ENCODE measurements at places on chromosomes 7 and 10.

DNA sequence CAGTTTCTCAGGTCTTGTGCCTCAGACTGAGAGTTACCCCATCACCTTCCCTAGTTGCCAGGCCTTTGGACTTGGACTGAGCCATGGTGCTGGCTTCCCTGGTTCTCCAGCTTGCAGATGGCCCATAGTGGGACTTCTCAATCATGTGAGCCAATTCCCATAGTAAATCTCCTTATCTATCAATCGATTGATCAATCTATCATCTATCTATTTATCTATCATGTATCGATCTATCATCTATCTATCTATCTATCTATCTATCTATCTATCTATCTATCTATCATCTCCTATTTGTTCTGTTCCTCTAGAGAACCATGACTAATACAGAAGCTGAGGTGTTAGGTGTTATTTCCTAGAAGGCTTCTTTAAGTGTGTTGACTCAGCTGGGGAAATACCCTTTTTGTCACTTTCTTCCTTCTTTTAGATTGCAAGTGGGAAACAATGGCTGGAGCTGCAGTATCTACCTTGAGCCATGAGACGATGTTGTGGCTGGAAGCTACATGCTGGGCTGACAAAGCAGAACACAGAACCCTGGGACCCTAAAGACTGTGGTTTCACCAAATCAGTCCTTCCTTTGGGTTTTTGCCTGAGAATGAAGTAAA, 234.7 kb upstream of the GLI3 start:
- DNase-seq = no peak

DNA sequence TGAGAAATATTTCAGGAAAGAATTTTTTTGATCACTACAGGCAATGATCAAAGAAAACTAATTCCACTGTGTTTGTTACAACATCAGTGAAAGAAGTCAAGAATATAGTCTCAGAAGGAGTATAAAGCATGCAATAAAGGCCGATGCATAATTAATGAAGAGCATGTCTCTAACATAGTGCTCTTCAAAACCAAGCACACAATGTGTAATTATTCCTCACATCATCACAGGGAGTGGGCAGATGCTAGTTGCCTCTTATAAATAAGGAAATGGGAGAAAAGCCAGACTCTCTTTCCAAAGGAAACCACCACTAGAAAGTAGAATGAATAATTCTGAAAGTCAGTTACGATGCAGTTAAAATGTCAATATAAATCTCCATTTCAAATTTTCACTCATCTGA, 220.1 kb downstream of the TEX36 start:
- DNase-seq = no peak

DNA sequence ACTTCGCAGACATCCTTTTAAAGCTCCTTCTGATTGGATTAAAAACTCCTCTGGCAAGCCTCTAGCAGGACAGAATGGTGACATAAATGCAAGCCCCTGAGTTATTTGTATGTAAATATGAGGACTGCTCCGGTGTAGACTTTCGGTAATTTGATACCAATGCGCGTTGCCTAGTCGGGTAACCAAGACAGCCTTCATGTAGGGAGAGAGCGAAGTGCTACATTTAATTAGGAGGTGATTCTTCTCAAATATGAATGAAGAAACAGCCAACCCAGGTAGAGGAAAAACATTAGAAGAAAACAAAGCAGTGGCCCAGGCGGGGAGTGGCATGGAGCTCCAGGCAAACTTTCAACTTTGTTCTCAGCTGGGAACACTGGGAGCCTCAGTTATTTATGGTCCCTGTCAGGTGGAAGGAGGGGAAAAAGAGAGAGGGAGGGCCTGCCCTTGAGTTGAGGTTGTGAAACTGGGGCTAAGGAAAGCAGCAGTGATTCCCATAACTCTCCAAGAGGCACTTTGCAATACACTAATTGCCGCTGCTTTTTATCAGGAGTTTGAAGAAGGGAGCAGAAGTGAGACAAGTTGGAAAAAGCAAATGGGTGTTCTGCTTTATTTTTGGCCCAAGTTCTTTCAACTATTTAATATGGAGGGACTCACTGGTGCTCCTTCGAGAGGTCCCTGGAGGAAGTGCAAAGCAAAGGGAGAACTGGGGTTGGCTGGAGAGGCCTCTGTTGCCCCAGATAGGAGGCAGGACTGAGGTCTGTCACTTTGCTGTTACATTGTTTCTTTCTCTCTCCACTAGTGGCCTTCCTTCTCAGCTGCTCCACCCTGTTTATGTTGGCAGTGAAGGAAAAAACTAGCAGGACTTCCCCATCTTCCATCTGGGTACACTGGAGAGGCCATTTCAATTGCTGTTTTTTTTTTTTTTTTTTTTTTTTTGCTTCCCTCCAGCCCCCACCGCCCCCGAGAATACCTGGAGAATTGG, 234.6 kb upstream of the CCDC6 start:
- no peak for DNase-seq

- DNase-seq = no peak
Measured at GRCh38 chr10:61040399-61041016, 96.5 kb upstream of the RHOBTB1 start.

- DNase-seq = no peak
Measured at GRCh38 chr7:46444256-46444655, 523.2 kb upstream of the IGFBP3 start.

GRCh38 chr7:106657085-106657991, 3.6 kb downstream of the CCDC71L start:
- no peak for DNase-seq

GRCh38 chr10:47291682-47292081, 8.3 kb upstream of the GDF10 start:
- peak; percentile 4 for DNase-seq

DNA sequence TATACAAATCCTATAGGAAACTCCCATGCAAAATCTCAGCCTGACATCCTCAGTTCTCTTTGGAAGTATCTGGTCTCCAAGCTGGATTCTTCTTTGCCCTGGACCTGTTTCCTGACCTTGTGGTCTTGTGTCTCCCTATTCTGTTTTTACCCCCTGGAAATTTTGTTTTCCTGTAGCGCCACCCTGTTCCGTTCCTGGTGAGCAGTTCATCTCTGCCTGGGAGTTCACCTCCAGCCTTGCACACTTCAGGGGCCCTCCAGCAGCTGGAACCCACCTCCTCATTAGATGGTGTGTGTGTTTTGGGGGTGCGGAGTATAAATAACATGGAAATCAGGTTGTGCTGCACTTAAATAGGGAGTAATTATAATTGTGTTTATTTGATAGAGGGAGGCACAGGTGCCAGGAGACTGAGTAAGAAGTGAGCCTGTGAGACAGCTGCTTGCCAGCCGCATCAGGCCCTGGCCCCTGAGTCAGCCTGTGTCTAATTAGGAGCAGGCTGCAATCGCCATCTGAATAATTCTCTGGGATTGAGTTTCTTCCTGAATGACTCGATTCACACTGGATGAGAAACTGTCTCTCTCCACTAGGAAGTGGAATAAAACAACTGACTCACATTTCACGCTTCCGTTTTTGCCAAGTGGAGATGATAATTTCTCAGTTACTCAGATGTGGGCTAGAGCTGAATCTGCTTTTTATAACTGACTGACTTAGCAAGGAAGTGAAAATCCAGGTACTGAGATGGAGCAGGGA, 69.4 kb upstream of the HECTD2 start:
- DNase-seq = no peak

GRCh38 chr10:96321822-96322221, 17.6 kb downstream of the DNTT start:
- DNase-seq = no peak

DNA sequence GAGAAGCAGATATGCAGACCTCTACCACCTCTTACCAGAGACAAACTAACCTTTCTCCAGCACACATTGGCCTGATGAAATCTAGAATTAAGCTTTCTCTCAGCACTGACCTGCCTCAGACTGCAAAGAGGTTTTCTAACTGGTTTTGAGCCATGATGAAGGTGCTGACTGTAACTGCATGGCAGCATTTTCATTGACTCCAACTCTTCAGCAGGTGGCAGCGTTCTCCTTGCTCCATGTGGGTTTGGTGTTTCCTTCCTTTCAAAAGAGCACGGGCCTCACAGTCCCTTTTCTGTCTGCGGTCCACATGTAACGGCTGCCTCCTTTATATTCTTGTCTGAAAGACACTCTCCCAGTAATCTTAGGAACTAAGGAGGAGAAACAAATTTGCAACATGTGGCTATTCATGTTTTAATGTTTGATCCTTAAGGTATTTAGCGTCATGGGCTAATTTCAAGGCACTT, 12.6 kb downstream of the KLLN start:
- no peak for DNase-seq

- DNase-seq = no peak
Measured at GRCh38 chr7:74475243-74475986, 21.7 kb downstream of the GTF2IRD1 start.

DNA sequence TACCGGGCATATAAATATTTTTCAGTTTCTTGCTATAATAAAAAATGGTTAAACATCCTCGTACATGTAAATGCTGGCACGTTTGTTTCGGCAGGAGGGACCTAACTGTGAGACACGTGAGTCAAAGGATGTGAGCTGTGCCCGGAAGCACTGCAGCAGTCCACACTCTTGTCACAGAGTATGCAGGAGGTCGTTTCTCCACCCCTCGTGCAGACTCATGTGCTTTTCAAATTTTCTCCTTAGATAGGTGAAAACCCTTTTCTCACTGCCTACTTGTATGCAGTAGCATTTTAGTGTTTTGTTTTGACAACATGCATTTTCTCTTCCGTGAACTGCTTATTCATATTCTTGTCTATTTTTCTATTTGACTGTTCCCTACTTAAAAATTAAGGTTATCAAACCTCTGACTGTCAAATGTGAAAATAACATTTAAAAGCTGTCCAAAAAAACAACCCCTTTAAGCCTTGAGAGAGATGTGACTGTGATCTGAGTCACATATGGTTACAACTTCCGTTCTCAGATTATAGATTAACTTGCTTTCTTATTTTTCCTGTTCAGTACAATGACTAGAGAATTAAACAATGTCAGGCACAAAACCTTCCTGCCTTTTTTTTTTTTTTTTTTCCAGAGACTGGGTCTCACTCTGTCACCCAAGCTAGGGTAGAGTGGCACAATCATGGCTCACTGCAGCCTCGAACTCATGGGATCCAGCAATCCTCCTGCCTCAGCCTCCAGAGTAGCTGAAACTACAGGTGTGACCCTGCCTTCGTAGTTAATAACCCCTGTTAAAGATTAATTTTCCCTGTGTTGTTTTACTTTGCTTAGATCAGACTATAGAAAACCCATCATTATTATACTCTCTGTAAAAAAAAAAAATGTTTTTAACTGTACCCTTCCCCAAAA, 45.1 kb downstream of the DPY19L1 start:
- DNase-seq = no peak

DNA sequence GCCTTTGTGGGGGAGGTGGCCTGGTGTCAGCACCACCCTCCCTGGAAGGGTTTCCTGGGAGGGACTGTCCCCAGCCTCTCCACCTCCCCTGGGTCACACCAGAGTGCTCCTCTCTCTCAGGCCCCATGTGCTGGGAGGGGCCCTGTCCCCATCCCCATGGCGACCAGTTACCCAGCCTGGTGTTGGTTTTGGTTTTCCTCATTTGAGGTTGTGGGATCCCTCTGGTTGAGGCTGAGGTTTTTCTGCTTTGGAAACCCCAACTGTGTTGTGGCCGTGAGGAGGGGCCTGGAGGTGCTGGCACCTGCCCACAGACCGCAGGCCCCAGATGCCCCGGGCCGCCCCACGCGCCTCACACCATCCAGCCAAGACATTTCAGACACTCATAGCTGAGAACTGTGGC, 106.3 kb downstream of the GRK5 start:
- no peak for DNase-seq

GRCh38 chr7:12949060-12949931, 261.9 kb downstream of the ARL4A start:
- DNase-seq = no peak

DNA sequence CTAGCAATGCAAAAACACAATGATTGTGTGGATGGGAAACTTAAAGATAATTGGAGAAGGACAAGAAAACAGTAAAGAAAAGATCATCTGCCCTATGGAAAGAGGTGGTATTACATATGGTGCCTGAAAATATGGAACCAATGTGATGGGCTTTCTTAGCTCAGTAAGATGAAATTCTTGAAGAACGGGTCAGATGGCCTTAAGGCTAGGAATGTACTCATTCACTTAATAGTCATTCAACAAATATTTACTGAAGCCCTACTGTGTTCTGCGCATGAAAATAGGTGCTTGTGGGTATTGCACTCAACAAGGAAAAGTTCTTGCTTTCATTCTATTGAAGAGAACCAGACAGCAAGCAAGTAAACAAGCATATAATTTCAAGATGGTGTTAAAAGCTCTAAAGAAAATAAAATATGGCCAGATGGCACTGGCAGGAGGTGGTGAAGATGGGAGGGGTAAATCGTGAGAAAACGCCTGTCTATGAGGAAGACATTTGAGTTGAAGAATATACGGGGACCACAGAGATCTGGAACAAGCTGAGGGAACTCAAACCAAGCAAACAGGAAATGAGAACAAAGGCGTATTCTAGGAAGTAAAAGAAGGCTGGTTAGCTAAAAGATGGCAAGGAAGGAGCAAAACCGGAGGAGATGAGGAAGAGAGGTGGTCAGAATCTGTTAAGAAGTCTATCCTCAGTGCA, 179.7 kb downstream of the ANK3 start:
- no peak for DNase-seq

DNA sequence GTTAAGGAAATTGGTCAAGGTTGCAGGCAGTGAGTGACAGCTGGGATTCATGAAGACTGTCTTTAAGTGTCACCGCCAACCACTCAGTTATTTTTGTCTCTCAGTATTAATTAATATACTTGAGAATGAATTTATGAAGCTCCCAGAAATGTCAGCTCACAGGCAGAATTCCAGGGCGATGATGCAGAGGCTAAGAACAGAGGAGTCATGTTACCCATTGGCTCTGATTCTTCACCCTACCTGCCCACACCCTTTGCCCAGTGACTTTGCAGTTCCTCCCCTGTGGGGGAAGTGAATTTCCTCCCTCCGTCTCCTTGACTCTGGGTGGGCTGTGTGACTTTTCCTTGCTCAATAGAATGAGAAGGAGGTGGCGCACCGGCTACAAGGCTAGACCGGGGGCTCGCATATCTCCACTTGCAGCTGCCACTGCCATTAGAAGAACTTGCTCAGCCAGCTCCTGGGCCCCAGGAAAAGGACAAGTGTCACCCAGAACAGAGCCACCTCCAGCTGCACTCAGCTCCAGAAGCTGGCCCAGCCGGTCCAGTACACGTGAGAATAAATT, 157.1 kb upstream of the PRKCQ start:
- DNase-seq = no peak

DNA sequence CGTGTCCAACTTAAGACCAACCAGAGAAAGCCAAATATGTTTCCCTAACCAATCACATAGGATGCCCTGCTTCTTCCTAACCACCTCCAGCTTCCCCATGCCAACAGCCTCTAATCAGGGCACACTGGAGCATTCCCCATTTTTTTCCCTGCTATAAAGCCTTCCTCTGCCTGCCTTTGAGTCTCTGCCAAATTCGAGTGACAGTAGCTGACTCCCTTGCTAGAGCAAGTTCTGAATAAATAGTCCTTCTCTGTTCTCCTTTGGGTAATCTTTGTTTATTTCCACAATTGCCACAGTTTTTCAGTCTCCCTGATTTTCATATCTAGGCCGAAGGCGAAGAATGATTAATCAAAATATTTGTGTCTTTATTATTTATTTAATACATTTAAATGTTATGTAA, 96.7 kb downstream of the ANLN start:
- DNase-seq = no peak

DNA sequence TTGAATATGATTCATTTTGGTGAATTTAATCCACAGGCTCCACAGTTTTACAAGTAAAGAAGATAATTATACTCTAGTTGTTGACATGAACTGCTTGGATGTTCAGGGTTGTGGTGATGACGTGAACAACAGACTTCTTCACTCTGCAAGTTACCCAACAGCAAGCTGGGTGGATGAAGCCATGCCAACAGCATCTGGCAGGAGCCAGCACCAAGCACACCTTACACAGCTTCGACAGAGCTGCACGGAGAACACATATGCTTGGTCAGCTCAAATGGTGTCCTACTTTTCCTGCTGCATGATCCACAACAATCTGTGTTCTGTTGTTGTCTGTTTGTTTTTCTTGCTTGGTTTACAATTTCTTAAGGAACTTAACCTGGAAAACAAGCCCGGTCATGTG, 9.8 kb downstream of the NOD1 start:
- DNase-seq = no peak
